NCI-H446 (cell line): ENCODE measurements at places on chromosomes 4 and X.

DNA sequence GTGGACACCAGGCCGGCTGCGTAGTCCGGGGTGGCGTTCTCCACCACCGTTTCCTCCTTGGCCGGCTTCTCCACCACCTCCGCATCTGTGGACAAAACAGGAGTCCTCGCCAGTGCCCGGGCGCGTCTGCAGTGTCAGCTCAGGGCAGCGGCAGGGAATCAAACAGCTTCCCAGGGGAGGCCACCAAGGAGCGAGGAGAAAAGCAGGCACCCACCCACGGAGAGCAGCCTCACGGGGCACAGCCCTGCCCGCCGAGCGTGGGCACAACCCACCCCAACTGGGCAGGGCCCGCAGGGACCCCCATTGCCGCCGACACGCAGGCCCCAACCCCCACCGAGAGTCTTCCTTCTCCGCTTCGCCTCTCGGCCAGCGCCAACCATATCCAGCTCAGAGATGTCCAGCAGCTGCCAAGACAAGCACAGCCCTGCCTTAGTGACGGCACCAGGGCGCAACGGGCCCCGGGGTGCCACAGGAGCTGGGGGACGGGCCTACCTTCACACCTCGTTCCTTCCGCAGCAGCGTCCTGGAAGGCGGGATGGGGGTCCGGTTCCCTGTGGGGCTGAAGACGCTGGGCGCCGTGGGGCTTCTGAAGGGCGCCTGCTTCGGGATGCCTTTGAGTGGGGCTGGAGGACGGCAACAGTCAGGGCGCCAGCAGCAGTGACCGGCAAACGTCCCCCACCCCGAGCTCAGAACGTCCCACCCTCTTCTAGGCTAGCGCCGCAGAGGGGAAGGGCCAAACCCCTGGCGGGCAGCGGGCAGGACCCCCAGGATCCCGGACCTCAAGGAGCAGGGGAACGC, 22.8 kb downstream of the NELFA start:
- no peak for DNase-seq

GRCh38 chr4:102268355-102268754, 76.9 kb downstream of the SLC39A8 start:
- no peak for DNase-seq

DNA sequence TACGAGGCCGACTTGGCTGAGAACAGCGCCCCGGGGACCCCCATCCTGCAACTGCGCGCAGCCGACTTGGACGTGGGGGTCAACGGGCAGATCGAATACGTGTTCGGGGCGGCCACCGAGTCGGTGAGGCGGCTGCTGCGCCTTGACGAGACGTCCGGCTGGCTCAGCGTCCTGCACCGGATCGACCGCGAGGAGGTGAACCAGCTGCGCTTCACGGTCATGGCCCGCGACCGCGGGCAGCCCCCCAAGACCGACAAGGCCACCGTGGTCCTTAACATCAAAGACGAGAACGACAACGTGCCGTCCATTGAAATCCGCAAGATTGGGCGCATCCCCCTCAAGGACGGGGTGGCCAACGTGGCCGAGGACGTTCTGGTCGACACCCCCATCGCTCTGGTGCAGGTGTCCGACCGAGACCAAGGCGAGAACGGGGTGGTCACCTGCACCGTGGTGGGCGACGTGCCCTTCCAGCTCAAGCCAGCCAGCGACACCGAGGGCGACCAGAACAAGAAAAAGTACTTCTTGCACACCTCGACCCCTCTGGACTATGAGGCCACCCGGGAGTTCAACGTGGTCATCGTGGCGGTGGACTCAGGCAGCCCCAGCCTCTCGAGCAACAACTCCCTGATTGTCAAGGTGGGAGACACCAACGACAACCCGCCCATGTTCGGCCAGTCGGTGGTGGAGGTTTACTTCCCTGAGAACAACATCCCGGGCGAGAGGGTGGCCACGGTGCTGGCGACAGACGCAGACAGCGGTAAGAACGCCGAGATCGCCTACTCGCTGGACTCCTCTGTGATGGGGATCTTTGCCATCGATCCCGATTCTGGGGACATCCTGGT, 2.4 kb downstream of the PCDH7 start:
- no peak for DNase-seq

DNA sequence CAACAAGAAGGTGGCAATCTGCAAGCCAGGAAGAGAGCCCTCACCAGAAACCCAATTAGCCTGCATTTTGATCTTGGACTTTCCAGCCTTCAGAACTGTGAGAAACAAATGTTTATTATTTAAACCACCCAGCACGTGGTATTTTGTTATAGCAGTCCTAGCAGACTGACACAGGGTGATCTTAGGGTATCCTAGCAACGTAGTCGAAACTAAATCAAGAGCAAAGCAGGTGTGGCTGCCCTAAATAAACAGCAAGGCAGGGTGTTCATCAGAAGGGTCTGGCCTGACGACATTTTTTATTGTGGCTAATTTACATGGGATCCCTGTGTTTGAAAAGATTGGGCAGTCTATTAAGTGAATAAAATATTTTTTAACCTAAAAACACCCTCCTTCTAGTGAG, 198.8 kb downstream of the VEGFC start:
- no peak for DNase-seq

- no peak for DNase-seq
Measured at GRCh38 chr4:105650190-105650589, 58.3 kb downstream of the INTS12 start.

DNA sequence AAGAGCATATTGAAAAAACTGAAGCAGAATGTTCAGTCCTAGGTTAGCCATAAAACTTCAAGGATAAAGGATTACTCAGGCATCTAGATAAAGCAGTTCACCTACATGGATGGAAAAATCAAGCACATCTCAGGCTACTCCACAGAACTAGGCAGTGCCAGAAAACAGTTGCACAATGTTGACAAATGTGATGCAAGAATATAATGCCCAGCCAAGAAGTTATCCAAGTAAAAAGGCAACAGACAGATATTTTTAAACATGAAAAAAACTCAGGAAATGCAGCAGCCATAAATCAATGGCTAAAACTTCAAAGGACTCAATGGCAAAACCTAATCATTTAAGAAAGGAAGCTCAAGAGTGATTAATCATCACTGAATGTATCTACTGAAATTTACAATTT, 456.0 kb upstream of the FAM241A start:
- no peak for DNase-seq

DNA sequence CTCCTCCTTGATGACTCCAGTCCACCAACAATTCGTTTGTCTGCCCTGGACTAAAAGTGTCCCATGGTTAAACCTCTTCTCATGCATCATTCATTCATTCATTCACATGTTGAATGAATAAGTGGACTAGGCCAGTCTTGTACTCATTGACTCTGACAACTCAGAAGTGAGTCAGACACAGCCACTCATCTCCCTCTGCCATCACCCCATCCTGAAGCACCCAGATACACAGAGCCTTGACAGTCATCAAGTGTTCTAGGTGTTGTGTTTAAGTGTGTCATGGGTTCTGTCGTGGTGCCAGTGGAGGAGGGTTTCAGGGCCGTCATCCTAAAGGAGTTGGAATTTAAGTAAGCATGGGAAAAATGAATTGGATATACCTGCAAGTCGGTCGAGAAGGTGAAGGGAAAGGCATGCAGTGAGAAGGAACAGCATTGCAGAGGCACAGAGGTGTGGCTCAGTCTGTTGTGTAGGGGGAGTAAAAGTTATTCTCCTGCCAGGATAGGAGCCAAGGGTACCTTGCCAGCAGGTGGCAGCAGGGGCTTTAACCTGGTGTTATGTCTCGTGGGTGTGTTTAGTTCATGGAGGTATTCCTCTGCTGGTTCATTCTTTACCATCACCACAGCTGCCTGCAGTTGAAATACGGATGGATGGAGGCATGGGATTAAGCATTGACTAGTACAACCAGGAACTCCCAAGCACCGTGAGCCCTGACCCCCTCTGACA, 18.3 kb downstream of the MAGED2 start:
- DNase-seq: no peak

DNA sequence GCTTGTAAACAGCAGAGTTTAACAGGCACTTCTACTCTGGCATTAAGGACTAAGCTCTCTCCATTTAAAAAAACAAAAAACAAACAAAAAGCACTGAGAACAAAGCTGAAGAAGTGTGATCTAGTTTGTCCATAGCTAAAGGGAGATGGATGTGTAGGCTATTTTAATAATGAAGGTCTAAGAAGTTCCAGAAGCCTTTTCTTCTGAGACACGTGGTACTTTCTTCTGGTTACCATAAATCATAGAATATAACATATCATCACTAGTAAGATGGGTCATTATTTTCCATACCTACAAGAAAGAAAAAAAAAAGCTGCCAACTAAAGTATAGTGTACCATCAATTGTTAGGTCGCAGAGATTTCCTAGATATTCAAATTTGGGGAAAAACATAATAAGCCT, 722 bp upstream of the NBDY start:
- DNase-seq: no peak

DNA sequence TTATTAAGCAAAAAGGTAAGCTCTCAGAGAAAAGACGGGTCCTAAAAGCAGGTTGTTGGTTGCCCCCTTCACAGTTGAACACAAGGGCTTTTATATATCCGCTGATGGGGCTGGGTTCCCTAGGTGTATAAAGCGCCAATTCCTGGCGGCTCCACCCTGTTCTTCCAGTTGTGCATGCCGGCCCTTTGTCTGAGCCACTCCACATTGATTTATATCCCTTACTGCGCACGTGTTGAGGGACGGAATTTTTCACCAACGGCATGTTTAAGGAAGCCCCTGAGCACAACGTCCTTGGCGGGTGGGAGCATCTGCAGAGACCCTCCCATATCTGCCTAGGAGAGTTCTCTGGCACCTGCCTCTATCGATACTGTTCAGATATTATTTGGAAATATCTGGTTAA, 135.7 kb downstream of the DTHD1 start:
- DNase-seq: no peak

- DNase-seq: no peak
Measured at GRCh38 chrX:15683193-15683592, 18.6 kb upstream of the CLTRN start.

DNA sequence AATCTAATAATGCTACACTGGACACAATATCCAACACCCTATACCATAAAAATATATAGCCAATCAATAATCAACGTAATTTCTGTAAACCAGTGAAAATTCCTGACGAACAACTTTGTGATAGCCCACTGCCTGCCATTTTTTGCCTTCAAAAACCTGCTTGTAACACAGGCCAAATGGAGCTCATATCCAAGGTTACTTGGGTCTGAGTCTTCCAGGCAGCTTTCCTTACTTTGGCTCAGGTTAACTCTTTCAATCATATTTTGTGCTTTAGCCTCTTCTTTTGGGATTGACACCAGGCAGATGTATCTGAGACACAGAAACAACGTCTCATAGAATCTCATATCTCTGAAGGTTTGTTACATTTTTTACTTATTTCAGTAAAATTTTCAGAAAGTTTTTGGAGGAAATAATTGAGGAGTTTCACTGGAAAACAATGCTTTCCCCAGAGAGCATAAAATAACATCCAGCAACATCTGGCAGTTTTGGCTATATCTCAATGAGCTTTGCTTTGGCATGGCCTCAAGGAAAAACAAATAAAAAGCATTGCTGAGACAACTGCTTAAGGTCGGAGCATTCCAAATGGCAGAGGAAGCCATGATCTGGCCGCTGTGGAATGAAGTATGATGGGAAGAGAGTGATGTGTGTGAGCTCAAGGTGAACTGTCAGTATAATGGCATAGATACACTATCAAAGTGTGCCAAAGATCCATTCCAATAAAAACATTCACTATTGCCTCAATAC, 162.9 kb upstream of the SPIN4 start:
- DNase-seq: no peak

- no peak for DNase-seq
Measured at GRCh38 chr4:3225071-3225850, 23.7 kb upstream of the MSANTD1 start.

- DNase-seq: peak; percentile 80
Measured at GRCh38 chr4:53541577-53542206, 49.6 kb downstream of the LNX1 start.

- DNase-seq: no peak
Measured at GRCh38 chrX:63784902-63785707, at the start of gene ARHGEF9. TSS of gene ARHGEF9 (minus strand) at chrX:63785214. CDS start at chrX:63785145, 69 bp downstream.
